ENCODE measurements at places on chromosomes 1 and 21. TPM values are rescaled to one million over a fixed set of nuclear protein-coding genes. Genes with fewer than 3 reads are reported as not detected.

RHBDL2 gene
- 0.38 TPM for total RNA-seq

DSCAM gene
- total RNA-seq, result 0.90 TPM

PLPP3 gene
- total RNA-seq, result 12.4 TPM

OR2T33 gene
- total RNA-seq, result 0.64 TPM

ARTN gene
- 0.21 TPM for total RNA-seq

GRCh38 chr1:10624256-10625050 is 149.7 kb downstream of the PEX14 start:
- no peak for ATAC-seq

DNA sequence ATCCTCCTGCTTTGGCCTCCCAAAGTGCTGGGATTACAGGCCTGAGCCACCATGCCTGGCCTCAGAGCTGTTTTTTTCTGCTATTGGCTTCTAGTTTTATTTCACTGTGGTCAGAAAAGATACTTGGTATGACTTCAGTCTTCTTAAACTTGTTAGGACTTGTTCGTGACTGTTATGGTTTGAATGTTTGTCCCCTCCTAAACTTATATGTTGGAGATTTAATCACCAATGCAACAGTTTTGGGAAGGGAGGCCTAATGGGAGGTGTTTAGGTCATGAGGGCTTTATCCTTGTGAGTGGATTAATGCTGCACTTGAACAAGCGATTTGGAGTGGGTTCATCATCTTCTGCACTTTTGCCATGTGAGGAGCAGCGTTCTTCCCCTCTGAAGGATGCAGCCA is 24.5 kb upstream of the SOD1 start:
- no peak for ATAC-seq

- no peak for ATAC-seq
These were observed 24.6 kb upstream of the TRABD2B start for GRCh38 chr1:48021792-48022191.

DNA sequence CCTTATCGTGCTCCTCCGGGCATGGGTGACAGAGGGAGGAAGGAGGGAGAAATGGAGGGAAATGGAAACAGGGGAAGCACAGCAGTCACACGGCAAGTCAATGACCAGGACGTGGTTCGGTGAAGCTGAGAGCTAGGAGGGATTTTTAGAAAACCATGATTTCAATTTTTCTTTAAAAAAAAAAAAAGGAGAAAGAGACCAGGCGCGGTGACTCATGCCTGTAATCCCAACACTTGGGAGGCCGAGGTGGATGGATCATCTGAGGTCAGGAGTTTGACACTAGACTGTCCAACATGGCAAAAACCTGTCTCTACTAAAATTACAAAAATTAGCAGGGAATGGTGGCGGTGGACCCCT is 776 bp upstream of the TNFRSF9 start:
- ATAC-seq, result peak; percentile 36

Measured in motor neuron (in vitro differentiated cells).